Neural cell (in vitro differentiated cells): ENCODE measurements at places on chromosomes 16 and 17. TPM values are rescaled to one million over a fixed set of nuclear protein-coding genes. Genes with fewer than 3 reads are reported as not detected.

Gene SEPTIN12
- 1.8 and 4.7 TPM in 2 replicates for polyA plus RNA-seq

Gene GNG13
- polyA plus RNA-seq: not detected in 2 replicates

Gene CCL17
- not detected in 2 replicates for polyA plus RNA-seq

Gene DHRS7C
- not detected in 2 replicates for polyA plus RNA-seq

Gene OR3A3
- not detected in 2 replicates for polyA plus RNA-seq

Gene MLST8
- 13.5 and 34.2 TPM in 2 replicates for polyA plus RNA-seq

Gene ZNF597
- polyA plus RNA-seq: 1.8 and 2.0 TPM in 2 replicates

Gene ESRP2
- polyA plus RNA-seq: not detected in 2 replicates

Gene SPATA20
- 48.1 and 53.5 TPM in 2 replicates for polyA plus RNA-seq

Gene ZNF785
- 26.4 and 44.1 TPM in 2 replicates for polyA plus RNA-seq

Gene VAT1L
- 54.5 and 60.6 TPM in 2 replicates for polyA plus RNA-seq

Gene OR4D1
- polyA plus RNA-seq: not detected in 2 replicates

Gene PRR11
- polyA plus RNA-seq: 0.16 and 0.22 TPM in 2 replicates

Gene FBXW10
- 0.21 and 0.56 TPM in 2 replicates for polyA plus RNA-seq

Gene TTLL6
- polyA plus RNA-seq: not detected in 2 replicates

Gene CDT1
- polyA plus RNA-seq: 1.0 and 5.2 TPM in 2 replicates
